ENCODE measurements at places on chromosomes 16 and 17. TPM values are rescaled to one million over a fixed set of nuclear protein-coding genes. Genes with fewer than 3 reads are reported as not detected.

Gene TBC1D24
- 8.4 TPM for total RNA-seq

Gene ATAD5
- 3.7 TPM for total RNA-seq

Gene MGRN1
- total RNA-seq, result 79.3 TPM

Gene RAB26
- total RNA-seq, result 24.5 TPM

Gene HELZ
- total RNA-seq, result 55.9 TPM

DNA sequence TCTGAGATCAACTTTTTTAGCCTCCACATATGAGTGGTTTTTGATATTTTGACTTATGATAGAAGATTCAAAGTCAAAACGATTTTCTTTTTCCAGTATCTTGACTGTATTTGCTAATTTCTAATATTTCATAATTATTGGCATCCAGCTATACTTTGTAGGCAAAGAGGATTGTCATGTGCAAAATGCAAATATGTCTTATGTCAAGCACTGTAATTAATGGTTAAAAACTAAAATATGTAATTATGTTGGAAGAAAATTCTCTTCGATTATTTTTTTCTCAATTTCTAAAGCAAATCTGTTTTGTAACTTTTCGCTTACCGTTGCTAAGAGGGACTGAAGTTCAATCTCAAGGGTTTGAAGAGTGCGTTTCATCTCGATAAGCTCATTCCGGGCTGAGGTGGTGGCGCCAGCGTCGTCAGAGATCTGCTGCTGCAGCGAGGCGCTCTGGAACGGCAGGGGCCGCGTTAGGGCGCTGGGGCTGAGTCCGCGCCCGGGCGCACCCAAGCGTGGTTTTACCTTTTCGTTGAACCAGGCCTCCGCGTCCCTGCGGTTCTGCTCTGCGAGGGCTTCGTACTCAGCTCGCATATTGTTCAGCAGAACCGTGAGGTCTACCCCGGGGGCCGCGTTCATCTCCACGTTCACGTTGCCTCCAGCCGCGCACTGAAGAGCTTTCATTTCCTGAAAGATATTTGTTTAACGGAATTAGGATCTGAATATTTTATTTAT, 3.0 kb downstream of the KRT27 start:
- DNase-seq, result no peak

DNA sequence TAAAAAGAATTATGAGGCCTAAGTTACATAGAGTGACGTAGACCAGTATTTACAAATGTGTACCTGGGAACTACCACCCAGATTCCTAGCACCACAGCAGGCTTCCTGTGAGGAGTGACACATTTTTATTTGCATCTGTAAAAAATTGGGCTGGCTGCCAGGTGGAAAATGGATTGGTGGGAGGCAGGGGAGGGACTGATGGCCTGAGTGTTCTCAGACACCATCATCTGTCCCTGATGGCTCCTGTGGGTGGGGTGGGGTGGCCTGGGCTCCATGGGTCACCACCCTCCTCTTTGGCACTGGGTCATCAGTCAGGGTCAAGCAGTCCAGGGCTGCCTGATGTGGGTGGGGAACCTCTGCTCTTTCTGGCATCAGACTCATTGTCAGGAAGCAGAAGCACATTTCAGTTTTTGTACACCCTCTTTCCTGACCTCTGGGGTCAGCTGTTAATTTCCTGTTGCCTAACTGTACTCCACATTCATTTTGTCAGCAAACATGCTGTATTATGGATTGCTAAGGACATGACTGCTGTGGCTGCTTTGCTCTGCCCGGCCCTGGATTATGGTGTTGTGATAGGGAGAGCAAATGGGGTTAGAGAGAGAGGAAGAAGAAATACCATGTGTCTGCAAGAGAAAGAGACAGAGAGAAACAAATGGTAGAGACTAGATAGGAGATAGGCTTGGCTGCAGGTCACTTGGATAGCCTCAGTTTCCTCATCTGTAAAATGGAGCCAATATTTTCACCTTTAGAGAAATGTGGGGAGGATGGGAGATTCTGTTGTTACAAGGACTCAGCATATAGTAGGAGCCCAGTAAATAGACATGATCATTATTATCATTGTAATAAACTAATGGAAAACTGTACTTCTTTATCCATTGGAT, 11.6 kb upstream of the MFAP4 start:
- peak; percentile 94 for DNase-seq

- no peak for DNase-seq
Observed at GRCh38 chr16:11602321-11602720, 15.6 kb upstream of the LITAF start.

DNA sequence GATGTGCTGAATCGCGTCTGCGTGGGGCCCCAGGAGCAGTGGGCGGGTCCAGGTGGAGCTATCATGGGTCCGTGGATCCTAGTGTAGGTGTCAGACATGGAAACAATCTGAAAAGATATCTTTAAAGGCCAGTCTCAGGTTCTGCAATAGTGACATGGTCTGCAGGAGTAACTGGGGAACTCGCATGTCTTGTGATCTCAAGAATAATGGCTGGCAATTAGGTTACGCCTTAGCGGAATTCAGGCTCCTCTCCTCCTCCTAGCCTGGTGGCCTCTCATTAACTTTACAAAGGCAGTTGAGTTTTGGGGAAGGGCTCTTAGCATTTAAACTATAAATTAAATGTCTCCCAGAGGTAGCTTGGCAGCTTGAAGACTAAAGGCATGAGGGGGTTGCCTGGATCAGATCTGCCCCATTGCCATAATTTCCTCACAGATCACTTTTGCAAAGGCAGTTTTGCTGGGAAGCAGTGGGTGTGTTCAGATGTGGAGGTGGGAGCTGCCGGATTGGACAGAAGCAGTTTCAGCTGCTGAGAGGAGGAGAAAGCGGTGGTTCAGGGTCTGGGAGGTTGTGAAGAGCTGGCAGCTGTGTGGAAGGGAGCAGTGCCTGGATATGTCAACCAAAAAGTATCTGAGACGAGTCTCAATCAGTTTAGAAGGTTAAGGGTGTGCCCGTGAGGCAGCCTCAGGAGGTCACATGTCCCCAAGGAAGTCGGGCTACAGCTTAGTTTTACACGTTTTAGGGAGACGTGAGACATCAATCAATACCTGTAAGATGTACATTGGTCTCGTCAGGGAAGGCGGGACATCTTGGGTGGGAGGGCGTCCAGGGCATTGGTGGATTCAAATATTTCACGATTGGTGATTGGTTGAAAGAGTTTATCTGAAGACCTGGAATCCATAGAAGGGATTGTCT, 2.7 kb downstream of the TBCD start:
- peak; percentile 58 for DNase-seq

- DNase-seq, result no peak
Observed at GRCh38 chr16:73046849-73047214, 1.1 kb downstream of the ZFHX3 start.

- no peak for DNase-seq
Observed at GRCh38 chr16:63655846-63656245, 1466.0 kb downstream of the CDH11 start.

DNA sequence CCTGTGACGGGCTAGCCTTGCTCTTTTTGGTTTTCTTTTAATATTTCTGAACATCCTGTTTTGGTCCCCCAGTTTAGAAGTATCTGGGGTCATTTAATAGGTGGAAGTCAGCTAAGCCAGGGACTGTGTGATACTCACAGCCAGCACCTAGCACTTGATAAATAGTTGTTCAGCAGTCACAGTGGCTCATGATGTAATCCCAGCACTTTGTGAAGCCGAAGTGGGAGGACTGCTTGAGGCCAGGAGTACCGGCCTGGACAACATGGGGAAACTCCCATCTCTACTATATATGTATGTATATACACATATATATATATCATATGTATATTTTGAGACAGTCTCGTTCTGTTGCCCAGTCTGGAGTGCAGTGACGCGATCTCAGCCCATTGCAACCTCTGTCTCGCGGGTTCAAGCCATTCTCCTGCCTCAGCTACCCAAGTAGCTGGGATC, 1.8 kb upstream of the ZNRF1 start:
- no peak for DNase-seq

- peak; percentile 23 for DNase-seq
Observed at GRCh38 chr17:72259922-72260321, 139.1 kb downstream of the SOX9 start.

DNA sequence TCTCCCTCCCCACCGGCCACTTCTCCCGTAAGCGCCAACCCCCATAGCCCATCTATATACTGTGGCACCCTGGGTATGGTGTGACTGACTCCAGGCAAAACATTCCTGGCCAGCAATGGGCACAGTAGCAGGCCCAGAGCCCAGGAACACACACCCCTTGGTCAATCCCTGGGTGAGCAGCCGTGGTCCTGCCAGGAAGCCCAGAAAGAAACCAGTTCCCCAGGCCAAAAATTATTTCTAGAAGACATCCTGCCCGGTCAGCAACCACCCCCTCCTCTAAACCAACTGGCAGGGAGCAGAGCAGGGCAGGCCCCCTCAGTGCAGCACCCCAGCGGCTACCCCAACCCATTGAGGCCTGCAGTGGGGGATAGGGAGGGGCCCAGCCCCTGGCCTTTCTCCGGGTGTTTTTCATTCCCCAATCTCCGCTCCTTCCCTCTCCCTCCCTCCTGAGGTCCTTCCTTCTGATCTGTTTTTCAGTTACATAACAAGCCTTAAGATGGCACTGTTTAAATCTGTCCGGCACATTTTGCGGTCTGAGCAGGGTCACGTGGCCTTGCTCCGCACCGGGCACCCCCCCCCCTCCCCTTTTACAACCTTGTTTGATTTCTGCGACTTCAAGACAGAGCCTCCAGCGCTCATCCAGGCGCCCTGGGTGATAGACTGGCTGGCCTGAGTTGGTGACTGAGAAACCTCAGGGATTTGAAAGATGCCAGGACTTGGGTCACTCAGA, 2.0 kb downstream of the NPTX1 start:
- DNase-seq, result no peak

DNA sequence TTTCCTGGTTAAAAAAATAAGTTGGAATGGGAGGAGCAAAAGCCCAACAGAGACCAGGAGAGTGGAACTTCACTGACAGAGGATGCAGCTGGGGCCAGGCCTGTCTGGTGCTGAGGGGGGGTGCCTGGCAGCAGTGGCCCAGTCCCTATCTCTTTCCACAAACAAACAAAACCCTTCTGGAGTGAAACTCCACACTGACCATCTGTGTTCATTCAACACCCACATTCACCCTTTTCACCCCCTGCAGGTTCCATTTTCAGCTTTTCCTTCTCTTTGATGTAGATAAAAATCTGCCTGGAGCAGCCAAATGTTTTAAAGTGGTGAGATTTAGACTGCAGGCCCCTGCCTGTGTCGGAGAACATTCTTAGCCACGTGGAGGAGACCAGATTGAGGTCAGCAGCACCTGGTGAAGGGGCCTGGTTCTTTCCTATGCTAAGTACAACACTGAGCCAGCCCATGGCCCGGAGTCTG, 161.4 kb upstream of the CDH11 start:
- no peak for DNase-seq

DNA sequence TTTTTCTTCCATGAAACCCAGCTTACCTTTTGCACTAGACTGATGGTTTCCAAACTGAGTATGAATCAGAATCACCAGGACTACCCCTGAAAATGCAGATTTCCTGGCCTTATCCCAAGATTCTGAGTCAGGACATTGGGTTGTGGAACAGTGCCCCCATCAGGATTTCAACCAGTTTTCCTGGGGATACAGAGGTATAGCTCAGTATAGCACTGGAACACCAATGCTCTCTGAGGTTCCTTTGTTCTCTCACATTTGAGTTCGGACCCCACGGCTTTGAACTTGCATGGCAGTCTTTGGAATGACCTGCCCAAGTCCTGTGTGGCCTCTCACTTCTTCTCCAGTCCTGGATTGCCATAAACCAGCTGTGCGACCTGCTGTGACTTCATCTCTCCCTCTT, 12.8 kb upstream of the CCL8 start:
- no peak for DNase-seq

All from colonic mucosa (tissue), 4 donors.